ENCODE measurements at places on chromosomes 16 and 17.

DNA sequence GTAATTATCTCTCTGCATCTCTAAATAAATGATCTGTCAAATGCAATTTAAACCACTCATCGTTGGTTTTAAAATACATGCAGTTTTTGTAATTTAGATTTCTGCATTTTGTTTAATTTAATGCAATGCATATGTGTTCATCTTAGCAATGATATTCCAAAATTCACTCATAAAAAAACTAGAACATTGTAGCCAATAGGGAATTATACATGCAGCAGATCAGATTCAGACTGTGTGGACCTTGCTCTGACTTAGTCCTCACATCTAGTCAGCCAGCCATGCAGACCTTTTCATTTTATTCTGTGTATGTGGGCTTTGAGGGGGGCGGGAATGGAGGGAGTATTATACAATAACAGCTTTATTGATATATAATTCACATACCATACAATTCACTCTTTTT is 37.3 kb upstream of the SIAH1 start:
- no peak for DNase-seq

GRCh38 chr17:62572488-62572887 is 55.0 kb upstream of the MRC2 start:
- no peak for DNase-seq

DNA sequence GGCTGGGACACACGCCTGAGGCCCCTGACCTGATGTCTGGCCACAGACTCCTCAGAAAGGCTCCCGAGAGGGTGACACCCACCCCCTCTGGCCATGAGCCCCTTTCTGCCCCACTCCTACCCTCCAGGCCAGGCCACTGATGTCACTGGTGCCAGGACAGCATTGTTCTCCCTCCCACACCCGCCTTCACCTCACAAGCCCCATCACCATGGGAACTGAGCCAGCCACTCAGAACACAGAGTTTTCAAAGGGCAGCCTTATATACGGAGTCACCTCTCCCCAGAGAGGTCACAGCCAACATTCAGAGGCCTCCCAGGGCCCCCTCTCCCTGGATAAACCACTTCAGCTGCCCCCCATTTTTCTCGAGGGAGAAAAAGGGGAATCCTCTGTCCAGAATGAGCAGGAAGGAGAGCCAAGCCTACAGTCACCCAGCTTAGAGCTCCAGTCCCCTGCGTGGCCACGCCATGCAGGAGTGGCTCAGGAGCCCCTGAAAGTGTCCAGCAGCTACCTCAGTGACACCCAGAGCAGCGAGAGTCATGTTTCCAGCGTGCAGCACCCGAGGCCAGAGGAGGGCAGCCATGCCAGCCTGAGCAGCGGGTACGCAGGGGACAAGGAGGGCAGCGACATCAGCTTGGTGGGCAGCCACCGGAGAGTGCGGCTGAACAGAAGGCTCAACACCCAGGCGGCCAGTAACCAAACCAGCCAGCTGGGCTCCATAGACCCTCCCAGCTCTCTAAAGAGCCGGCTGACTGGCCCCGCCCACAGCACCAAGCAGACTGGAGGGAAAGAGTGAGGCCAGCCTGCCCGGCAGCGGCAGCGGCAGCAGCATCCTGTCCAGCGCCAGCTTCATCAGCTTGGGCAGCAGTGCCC is at the start of gene C16orf82:
Gene C16orf82, plus strand, starts transcription at position 260 of the 870 bp plus-strand sequence.
- DNase-seq, result no peak

DNA sequence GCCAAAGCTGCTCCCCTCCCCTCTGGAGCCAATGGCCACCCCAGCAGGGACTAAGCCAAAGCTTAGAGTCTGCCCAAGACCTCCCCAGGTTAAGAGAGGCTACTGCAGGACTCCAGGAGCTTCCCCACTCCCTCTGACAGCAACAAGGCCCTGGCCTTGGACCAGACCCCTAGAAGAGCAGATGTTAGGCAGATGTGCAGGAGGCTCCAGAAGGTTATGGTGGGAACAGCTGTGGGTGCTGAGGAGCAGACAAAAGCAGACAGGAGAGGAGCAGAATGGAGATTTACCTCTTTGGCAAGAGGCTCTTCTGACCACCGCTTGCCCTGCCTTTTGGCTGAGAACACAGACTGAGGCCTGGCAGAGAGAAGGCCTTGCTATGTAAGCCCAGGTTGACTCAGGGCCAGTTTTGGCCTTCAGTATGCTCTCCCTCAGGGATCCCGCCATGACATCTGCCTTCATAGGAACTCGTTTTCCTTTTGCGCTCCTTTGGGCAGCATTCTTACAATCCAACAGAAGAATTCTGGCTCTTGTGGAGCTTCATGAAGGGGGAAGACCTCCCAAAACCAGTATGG is 113.0 kb downstream of the RBFOX3 start:
- no peak for DNase-seq
